ENCODE measurements at places on chromosomes 4 and X.

DNA sequence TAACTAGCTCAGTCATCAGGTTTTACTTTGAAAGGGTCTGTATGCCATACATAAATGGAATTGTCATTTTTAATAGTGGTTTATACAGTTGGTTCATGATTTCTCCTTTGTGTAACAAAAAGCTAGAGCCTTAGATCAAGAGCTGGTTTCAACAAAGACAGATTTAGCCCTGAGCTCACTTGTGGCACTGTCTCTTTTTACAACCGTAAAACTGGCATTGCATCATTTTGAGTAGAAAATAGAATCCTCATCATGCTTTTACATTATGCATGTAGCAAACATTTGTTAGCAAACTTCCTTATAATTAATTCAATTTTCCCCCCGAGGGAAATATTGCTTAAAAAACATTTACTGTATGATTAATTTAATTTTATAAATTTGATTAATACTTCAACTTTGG, 1871.5 kb downstream of the ARAP2 start:
- no peak for DNase-seq

- peak; percentile 68 for DNase-seq
These were observed 69.5 kb downstream of the IL15 start for GRCh38 chr4:141705747-141706377.

DNA sequence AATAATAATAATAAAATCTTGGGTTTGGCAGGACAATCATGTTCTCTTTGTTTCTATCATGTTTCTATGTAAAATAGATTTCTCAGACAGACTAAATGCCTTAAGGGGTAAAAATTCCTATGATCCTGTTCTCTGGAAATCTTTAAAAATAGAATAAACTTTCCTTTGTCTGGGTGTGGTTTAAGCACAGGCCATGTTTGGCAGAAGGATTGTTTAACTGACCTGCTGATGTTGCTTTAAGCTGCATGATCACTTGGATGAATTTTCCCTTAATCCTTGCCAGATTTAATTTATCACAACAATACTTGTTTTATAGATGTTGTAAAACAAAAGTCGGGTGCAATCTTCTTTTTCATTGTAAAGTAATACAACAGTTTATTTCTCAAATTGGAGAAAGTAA, 341.7 kb upstream of the FAT1 start:
- no peak for DNase-seq

DNA sequence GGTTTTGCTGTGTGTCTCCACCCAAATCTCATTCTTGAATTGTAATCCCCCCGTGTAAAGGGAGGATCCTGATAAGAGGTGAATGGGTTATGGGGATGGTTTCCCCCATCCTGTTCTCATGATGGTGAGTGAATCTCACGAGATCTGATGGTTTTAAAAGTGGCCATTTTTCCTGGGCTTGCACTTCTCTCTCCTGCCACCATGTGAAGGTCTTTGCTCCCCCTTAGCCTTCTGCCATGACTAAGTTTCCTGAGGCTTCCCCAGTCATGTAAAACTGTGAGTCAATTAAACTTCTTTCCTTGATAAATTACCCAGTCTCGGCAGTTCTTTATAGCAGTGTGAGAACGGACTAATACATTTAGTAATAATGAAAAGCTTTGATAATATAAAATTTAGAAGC, 46.9 kb downstream of the ANTXR2 start:
- no peak for DNase-seq

GRCh38 chr4:153844144-153844543, 55.3 kb upstream of the SFRP2 start:
- DNase-seq = no peak

DNA sequence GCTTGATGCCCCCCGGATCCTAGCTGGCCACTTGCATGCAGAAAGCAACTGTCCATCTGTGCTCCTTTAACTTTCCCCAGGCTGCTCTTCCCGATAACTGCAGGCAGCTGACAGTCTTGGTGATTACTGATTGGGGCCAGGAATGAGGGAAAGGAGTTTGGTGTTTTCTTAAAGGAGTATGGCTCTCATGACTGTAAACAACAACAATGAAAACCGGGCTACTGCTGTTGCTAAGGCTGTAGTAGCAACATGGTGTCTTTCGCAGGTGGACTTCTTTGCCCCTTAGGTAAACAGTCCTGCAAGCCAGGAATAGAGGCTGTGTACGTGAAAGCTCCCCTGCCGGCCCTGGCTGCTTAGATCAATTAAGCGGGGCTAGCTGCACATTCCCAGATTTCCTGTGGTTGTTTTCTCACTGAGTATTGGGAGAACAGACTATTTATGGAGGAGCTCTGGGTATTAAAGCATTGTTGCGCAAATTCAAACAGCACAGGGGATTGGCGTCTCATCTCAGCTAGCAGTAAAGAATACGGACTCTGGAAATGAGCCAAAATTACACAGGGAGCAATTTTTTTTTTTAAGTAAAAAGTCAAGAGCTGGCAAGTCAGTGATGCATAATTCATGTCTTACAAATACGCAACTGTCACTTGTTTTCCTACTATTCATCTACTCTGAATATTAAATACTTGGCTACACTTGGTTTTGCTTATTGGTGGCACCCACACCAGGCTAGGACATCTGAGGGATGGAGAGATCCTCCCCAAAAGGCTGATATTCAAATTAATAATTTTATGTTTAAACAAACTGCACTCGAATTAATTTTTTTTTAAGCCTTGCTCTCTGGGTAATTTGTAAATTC, 61.6 kb upstream of the NAP1L5 start:
- peak; percentile 86 for DNase-seq

- no peak for DNase-seq
These were observed 410.9 kb upstream of the CT83 start for GRCh38 chrX:116873671-116874070.

DNA sequence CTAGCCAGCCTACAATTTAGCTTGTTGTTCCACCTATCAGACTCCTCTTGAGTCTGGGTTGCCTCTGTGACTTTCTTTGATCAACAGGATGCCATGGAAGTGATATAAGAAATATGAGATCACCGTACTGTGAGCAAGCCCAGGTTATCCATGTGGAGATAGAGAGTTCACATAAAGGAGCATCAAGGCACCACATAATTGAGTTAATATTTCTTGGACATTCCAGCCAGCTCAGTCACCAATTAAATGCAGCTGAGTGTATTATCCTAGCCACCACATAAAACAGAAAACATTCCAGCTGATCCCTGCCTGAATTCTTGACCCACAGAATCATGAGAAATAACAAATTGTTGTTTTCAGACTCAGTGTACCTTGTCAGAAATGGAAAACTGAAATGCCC, 253.6 kb downstream of the PPP1R2C start:
- peak; percentile 10 for DNase-seq

- no peak for DNase-seq
These were observed 51.7 kb downstream of the PIR start for GRCh38 chrX:15441464-15441863.

DNA sequence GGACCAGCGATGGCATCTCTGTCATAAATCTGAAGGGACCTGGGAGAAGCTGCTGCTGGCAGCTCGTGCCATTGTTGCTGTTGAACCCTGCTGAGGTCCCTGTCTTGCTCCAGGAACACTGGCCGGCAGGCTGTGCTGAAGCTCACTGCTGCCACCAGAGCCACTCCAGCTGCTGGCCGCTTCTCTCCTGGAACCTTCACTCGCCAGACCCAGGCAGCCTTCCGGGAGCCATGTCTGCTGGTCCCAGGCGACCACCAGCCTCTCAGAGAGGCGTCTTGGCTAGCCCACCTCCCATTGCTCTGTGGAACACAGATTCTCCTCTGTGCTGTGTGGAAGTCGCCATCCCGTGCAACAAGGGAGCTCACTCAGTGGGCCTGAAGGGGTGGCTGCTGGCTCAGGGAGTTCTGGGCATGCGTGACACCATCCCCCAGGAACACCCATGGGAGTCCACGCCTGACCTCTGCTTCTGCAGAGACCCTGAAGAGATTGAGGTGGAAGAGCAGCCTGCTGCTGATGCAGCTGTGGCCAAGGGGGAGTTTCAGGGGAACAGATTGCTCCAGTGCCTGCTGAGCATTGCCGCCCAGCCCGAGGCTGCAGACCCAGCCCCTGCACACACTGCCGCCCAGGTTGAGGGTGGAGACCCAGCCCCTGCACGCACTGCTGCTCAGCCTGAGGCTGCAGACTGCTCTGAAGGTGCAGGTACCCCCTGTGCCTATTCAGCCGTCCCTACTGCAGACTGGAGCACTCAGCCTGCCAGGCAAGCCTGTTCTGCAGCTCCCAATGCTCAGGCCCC, 33.1 kb upstream of the CYP4V2 start:
- no peak for DNase-seq

DNA sequence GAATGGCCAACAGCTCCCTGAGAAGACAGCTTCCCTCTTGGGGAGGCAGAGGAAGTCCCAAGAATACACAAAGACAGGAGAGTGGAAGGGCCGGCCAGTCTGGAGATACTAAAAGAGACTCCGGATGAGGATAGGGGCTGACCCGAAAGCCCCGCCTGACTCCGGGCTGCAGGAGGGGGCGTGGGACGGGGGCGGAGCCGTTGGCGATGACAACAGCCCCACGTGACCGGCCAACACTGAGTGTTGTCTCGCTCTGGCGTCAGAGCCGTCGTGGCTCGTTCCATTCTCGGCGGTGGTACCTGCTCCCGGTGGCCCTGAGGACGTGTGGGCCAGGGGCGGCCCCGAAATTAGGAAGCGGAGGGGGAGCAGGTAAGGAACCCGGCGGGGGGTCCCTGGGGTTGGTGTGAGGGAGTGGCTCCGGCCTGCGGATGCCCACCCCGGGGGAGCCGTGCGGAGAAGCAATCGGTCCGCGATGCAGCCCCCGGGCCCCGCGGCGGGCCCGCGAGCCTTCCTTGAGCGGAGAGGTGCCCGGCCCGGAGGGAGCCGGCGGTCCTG, at the start of gene BEX4:
BEX4 (plus strand) TSS at position 239 of the 555 bp plus-strand sequence. CDS start 1,046 bp downstream, outside the sequence.
- DNase-seq = peak; percentile 62

GRCh38 chr4:159227984-159228383, 125.1 kb downstream of the RAPGEF2 start:
- DNase-seq = peak; percentile 89

DNA sequence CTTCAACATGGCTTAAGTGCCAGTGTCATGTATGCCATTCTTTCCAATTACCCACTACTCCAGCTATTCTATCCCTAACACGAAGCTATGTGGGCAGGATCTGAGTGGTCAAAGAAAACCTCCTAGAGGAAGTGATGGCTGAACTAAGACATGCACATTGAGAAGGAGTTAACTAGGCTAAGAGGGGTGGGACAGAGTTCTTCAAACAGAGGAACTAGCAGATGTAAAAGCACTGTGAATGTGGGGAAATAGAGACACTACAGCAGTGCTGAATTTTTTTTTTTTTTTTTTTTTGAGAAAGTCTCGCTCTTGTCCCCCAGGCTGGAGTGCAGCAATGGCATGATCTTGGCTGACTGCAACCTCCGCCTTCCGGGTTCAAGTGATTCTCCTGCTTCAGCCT, 6.2 kb downstream of the JCHAIN start:
- DNase-seq = no peak

- DNase-seq = no peak
These were observed 569.4 kb downstream of the BCOR start for GRCh38 chrX:39528161-39528916.

DNA sequence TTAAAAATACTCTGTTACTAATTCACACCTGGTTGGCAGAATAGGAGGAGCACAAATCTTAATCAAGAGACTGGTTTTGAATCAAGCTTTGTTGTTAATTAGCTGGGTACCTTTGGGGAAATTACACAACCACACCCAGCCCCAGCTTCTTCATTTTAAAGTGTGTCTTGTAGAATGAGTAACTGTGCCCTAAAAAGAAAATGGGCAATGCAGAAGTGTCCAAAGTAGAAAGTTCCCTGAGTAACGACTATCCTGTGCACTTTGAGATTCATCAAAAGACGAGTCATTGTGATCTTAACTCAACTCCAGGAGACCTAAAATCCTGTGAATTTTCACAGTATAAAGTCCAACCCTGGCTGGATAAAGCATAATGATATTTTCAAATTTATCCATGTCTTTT, 792.3 kb upstream of the HS3ST1 start:
- no peak for DNase-seq

GRCh38 chrX:2928583-2929434, at the start of gene ARSD:
Gene ARSD, minus strand, starts transcription at chrX:2929339. Its CDS starts 64 bp downstream, at chrX:2929275.
- peak; percentile 88 for DNase-seq

GRCh38 chr4:38386654-38387188, 277.3 kb upstream of the KLF3 start:
- DNase-seq = no peak

- no peak for DNase-seq
These were observed 113.2 kb downstream of the ARSF start for GRCh38 chrX:3154386-3154975.

DNA sequence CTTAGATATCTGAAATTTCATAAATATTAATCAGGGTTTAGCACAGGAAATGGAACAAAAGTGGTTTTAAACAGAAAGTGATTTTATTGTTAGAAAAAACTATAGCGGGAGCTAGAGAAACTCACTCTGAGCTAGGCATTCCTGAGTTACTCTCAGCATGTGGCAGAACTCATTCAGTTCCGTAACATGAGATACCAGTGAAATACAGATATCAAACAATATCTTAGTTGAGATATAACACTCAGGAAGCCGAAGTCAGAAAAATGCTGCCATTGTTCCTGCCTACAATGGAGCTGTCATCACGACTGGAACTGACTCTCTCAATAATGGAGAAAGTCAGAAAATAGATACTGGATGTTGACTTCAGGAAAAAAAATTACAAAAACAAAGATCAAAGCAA, 1428.7 kb downstream of the PCDH18 start:
- no peak for DNase-seq

DNA sequence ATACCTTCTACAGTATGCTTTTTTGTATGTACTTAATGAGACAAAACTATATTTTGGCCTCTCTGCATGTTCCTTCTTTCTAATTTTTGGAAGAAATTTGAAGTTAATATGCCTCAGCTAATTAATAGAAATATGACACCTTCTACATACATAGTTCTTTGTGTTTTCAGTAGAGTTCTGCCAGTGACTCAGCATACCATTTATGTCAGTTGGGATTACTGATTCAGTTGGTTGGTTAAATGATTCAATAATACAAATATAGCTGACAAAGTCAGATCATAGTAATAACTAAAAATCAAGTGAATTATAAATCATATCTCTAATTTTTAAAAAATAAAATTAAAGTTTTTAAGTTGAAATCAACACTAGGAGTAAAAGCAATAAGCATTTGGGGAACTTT, 16.8 kb downstream of the BTC start:
- no peak for DNase-seq

DNA sequence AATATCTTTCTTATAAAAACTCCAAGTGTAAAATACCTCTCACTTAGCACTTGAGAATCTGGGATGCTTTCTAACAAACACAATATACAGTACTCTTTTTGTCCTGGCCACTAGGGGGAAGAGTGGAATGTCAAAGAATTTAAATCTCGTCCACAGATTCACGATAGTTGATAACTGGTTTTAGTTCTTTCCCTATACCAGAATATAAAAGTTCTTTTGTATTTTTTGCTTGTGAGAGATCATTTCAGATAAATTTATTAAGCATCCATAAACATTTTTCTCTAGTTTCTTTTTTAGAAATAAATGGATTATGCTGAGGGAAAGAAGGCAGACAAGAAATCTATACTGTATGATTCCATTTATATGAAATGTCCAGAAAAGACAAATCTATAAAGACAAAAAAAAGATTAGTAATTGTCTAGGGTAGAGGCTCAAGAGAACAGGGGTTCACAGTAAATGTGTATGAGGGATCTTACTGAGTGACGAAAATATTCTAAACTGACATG, 50.4 kb downstream of the MGARP start:
- DNase-seq = peak; percentile 63

GRCh38 chrX:134806707-134807038, 148.4 kb upstream of the PLAC1 start:
- DNase-seq = no peak

- DNase-seq = no peak
These were observed 3.2 kb downstream of the SCARB2 start for GRCh38 chr4:76210452-76210851.

- no peak for DNase-seq
These were observed 600.5 kb downstream of the PCDH18 start for GRCh38 chr4:136931781-136932180.

- peak; percentile 28 for DNase-seq
These were observed 59.2 kb upstream of the PARM1 start for GRCh38 chr4:74873545-74874301.
